Left renal pelvis (tissue), 4 donors: ENCODE measurements at places on chromosomes 3 and 15.

DNA sequence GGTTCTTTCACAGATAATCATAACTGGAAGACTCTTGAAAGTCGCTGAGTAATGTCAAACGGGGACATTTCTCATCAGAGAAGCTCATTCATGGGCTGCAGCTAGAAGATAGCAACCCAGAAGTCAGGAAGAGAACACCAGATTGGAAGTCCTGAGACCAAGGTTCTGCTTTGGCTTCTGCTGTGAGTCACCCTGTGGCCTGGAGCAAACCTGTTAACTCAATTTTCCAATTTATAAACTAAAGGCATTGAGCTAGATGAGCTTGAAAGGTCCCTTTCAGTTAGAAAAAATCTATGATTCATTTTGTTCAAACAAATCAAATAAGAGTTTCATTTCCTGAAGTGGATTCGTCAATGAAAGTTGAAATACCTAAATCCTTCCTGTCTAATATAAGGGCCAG is 402.2 kb downstream of the EPHB1 start:
- no peak for DNase-seq

- no peak for DNase-seq
Observed at GRCh38 chr15:47607695-47608094, 109.6 kb upstream of the SEMA6D start.

- no peak for DNase-seq
Observed at GRCh38 chr3:108031895-108032294, 58.9 kb downstream of the CD47 start.

DNA sequence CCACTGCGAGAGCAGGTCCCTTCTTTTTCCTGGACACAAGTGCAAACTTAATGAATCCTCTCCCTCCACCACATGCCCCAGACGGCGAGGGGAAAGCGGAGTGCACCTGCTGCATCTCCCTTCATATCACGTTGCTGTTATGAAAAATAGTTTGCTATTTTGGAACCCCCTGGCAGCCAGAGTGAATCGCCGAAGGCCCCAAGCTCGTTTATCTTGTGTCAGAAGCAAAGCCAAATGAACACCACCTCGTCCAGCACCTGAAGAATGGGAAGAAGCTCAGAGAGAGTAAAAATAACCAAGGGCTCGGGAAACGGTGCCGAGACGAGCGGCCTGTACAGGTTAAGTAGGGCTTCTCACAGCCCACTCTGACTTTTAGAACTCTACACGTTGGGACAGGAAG is 394.6 kb upstream of the RORA start:
- DNase-seq = no peak

DNA sequence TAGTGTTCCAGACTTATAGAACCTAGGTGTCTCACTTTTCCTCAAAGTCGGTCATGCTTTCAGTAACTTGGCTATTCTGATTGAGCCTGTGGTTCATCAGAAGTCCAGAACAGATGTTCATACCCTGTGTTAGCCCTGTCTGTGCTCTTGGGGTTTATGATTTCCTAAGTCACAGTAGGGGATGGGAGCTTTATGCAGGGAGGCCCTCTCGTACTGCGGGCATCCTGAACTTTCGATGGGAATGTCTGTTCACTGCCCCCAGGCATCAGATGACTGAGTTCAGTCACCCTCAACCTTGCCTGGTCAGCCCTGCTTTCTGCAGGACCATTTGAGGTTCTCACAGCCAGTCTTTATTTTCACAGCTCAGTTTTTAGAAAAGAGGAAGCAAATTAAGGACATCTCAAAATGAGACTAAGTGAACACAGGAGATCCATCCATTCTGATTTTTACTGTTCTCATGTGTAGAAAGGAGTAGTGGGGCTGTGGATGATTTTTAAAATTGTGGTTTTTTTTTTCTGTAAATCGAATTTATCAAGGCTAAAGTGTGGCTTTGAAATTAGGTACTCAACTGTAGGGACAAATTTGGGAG is 71.3 kb downstream of the CMTM8 start:
- no peak for DNase-seq

GRCh38 chr3:154684021-154684420 is 254.0 kb upstream of the GPR149 start:
- no peak for DNase-seq

GRCh38 chr3:168051531-168052471 is 43.9 kb downstream of the GOLIM4 start:
- DNase-seq = no peak

- DNase-seq = no peak
Observed at GRCh38 chr15:40080104-40080503, 28.6 kb downstream of the BMF start.

- no peak for DNase-seq
Observed at GRCh38 chr3:149688122-149688757, 30.4 kb upstream of the WWTR1 start.

GRCh38 chr3:4904811-4905695 is 74.2 kb upstream of the BHLHE40 start:
- no peak for DNase-seq

- DNase-seq = no peak
Observed at GRCh38 chr3:175861916-175862315, 1002.8 kb downstream of the NAALADL2 start.
